ENCODE measurements at places on chromosomes 16 and 17.

- DNase-seq: no peak
Observed at GRCh38 chr17:16442141-16442540, 26.8 kb downstream of the TRPV2 start.

GRCh38 chr17:6075845-6076244 lies 5.7 kb downstream of the WSCD1 start:
- DNase-seq: no peak

DNA sequence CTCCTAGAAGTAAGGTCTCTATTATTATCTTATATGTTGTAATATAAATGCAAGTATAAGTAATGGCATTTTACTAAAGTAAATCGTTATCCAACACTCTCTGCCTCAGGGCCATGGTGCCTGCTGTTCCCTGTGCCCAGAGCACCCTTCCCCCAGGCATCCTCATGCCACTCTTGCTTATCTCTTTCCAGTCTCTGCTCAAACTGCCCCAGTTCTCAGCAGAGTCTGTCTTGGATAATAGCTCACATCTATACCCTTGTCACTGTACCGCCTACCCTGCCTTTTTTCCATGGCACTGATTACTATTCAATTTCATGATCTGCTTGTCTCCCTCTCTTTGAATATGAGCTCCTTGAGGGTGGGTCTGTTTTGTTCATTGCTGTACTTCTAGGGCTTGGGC lies 31.7 kb downstream of the CDH1 start:
- no peak for DNase-seq

DNA sequence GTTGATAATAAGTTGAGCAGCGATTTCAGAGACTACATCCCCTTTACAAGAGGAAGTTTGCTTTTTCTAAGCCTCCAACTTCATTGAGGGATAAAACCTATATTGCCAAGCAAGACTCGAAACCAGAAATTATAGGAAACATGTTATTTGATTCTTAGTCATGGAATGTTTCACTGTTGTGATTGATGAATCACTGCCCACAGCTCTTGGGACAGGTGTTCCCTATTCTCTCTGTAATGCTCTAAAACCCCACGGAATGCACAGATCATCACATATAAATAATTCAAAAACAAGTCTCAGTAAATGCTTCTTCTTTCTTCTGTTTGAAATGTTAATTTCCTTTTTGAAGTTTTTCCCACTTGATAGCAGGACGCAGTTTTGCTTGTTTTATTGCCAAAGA lies 809.5 kb upstream of the GOT2 start:
- DNase-seq: no peak
